ENCODE measurements at places on chromosomes 16 and 17.

DNA sequence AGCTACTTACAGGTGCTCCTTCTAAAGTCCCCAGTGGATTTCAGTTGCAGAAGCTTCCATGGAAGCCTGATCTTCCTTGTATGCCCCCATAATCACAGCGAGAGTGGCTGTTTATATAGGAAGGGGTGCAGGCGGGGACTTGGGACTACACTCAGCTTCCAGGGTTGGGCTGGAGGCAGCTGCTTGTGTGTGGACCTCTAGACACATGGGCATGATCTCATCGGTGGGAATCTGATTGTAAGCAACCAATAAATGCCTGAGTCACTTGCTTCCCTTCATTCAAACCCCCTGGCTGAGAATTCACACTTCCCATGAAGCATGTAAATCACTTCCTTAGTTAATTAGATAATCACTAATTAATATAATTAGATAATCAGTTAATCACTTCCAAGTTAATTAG, 1.0 kb upstream of the KRT20 start:
- DNase-seq: peak; percentile 11

DNA sequence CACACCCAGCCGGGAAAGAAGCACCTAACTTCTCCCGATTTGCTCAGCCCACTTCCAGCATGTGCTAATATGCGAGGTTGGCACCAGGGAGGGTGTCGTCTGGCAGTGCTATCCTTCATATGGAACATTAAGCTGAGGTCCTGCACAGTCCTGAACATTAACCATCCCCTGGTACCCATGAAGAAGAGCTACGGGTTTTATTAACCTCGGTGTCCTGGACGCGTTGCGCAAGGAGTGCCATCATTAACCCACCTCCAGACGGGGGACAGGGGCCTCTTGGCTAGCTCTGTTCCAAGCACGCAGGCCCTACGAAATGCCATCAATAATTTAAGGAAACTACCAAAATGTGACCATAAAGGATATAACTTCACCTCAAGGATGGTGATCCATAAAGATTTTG, 193.5 kb downstream of the MAF start:
- no peak for DNase-seq

GRCh38 chr17:76911299-76912017, 43.3 kb downstream of the MGAT5B start:
- no peak for DNase-seq

- DNase-seq: no peak
These were observed 281.5 kb downstream of the TOX3 start for GRCh38 chr16:52265446-52265861.

DNA sequence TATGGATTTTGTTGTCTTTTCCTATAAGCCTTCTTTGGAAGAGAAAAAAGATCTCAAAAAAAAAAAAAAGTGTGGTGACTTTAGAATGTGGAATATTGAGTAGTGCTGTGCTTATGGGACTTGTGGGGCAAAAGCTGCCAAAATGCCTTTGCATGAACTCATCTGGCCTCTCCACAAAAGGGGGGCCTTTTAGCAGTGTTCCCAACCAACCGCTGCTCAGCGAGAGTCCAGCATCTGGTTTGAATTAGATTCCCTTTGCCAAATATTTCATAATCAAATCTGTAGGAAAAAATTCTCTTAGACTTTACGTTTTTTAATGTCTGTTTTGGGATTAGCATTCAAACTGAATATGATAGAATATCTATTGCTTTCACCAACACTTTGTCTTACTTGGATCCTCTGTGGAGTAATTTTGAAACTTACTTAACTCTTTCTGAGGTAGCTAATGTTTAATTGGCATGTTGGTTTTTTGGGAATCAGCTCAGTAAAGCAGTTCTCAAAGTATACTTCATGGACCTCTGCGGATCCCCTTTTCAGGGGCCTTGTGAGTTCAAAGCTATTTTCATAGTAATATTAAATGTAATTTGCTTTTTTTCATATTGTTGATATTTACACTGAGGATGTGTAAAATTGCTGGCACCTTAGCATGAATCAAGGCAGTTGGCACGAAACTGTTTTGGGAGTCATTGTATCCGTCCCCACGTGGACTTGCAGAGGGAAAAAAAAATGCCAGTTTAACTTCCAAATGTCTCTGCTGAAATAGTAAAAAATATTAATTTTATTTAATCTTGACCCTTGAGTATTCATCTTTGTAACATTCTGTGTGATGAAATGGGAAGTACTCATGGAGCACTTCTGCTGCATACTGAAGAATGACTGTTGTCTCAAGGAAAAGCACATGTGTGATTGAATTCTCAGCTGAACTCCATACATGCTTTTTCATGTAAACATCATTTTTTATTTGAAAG, 34.7 kb upstream of the VPS4A start:
- peak; percentile 99 for DNase-seq

GRCh38 chr17:75959051-75959838, 18.4 kb upstream of the FBF1 start:
- DNase-seq: no peak

- peak; percentile 49 for DNase-seq
These were observed 8.5 kb upstream of the ICAM2 start for GRCh38 chr17:64028874-64029464.

DNA sequence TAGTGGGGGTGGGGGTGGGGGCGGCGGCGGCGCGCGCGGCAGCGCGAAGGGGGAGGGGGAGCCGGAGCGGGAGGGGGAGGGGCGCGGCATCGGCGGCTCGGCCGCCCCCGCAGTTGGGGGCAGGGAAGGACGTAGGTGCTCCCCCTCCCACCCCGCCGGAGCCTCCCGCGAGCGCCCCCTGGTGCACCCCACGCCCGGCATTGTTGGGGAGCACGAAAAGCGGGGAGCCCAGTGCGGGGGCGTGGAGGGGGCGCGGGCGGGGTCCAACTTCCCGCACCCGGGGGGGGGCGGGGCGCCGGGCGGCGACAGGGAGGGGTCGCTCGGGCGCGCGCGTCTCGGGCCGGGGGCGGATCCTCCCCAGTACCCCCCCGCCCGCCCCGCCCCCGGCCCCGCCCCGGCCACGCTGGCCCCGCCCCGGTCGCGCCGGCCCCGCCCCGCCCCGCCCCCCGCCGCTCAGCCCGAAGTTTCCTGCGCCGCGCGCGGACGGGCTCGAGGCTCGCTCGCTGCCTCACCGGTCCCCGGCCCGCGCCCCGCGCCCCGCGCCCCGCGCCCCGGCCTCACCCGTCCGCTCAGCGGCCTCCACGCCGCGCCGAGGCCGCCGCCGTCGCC, at the start of gene CACNA1H:
CACNA1H (plus strand) TSS at position 456 of the 609 bp plus-strand sequence. CDS start 632 bp downstream, outside the sequence.
- DNase-seq: no peak

GRCh38 chr17:40450175-40450574, 6.9 kb downstream of the IGFBP4 start:
- DNase-seq: no peak

DNA sequence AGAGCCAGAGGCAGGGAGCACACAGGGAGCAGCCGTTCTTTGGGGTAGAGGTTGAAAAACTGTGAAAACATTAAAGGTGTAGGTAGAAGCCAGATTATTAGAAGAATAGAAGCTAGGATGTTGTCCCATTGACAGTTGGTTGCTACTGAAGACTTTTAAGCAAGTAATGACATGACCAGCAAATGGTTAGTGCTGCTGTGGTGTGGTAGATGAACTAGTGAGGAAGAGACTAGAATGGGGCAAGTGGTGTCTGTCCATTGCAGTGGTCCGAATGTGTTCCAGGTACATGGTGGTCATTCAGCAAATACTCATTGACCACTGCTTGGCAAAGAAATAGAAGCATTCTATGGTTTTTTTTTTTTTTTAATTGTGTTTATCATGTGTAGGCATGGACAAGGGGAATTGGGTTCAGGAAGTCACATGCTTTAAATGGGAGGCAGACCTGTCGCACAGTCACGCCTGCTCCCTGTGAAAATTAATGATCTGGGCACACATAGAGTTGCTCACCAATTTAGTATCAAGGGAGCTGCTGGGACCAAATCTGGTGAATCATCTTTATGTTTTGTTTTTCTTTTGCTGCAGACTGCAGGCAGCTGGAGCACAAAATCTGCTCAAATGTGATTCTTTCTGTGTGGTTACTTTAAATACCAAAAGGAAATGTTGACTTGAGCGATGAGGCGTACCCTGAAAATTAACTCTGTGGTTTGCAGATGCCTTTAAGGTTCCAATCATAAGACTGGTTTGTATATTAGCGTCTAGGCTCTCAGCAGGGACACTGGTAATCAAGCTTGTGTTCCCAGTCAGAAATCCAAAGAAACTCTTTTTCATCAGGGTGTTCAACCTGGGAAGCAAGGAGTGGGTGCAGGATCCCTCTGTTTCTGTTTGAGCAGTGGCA, 30.7 kb downstream of the YPEL2 start:
- peak; percentile 94 for DNase-seq

DNA sequence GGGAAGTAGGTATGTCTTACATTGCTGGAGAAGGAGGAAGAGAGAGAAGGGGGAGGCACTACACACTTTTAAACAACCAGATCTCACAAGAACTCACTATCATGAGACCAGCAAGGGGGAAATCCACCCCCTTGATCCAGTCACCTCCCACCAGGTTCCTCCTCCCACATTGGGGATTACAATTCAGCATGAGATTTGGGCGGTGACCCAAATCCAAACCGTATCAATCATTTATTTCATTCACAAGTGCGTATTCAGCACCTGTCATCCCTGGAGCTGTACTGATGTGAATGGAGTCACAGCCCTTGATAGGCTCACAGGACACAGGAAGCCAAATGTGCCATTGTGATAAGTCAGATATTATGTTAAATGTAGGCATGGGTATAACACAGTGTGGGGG, 228.3 kb upstream of the HSBP1 start:
- no peak for DNase-seq

DNA sequence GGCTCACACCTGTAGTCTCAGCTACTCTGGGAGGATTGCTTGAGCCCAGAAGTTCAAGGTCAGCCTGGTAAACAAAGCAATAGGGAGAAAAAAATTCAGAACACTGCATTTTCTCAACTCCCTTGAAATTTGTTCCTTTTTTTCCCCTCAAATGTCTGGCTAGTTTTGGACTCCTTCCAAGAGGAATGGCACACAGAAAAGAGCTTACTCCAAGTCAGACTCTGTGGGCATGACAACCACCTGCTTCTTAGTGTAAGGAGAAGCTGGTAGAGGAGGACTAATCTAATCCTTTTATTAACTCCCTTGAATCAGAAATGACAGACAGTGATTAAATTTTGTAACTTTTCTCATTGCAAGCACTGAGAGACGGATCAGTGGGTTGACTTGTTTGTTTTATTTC, 27.9 kb upstream of the HYDIN start:
- DNase-seq: no peak

GRCh38 chr16:26668026-26668425, 398.7 kb upstream of the C16orf82 start:
- no peak for DNase-seq

GRCh38 chr17:66580956-66581391, 253.9 kb upstream of the CACNG5 start:
- peak; percentile 45 for DNase-seq

DNA sequence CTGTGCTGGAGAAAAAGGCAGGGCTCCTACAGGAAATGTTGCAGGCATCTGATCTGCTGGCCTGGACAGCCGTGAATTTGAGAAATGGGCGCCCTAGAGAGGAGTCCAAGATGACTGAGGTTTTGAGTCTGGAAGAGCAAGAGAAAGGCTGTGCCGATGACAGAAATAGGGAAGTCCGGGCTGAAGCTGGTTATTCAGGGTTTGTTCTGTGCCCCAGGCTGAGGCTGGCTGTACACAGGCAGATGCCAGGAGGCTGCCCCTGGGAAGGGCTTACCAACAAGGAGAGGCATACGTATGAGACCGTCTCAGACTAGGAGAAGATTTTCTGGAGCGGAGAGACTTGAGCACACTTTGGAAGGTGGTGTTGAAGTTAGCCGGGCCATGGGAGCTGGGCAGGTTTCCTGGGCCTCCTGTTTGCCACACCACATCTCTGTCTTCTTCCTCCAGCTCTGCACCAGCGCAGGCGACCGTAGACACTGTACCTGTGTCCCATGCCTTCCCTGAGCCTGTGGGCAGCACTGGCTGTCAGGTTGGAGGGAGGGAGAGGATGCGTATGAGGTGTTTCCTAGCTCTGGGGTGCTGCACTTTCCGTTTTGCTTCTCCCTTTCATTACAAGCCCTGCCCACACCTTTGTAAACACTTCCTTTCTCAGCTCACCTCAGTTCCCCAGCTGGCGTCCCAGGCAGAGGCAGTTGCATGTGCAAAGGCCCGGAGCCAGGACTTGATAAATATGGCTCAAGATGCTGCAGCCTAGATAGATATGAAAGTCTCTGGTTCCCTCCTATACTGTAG, 80.8 kb downstream of the SPECC1 start:
- no peak for DNase-seq

GRCh38 chr16:49493836-49494235, 120.2 kb downstream of the C16orf78 start:
- DNase-seq: no peak

DNA sequence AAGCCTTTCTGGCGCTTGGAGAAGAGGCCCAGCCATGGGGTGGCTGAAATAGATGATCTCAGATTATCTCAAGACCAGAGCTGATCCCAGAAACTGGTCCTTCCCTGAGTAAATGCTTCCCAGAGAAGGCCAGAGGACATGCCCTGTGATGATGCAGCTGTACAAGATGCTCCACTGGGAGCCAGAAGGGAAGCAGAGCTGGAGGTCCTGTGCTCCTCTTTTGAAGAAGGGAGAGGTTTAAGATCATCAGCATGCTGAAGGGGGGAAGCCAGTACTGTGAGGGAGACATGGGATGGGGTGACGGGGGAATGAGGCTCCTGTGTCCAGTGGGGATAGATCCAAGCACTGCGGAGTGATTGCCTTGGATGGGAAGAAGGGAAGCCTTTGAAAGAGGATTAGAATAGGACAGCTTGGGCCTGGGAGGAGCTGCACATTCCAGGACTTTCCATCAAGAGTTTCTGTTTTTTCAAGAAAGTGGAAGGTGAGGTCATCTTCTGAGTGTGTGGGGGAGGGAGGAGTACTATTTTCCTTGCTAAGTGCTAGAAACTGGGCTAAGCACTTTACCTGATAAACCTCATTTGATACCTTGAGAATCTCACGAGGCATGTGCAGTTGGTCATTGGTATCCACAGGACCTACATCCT, 16.4 kb upstream of the ALOX15B start:
- peak; percentile 10 for DNase-seq

GRCh38 chr16:67394155-67395104, 1.1 kb upstream of the TPPP3 start:
- no peak for DNase-seq

- peak; percentile 88 for DNase-seq
These were observed at the start of the genes GNPTG and TSR3 for GRCh38 chr16:1351582-1352362. Gene GNPTG, plus strand, starts transcription at chr16:1351931. Its CDS starts 35 bp downstream, at chr16:1351966. Gene TSR3, minus strand, starts transcription at chr16:1351878. Its CDS starts 74 bp downstream, at chr16:1351804.

DNA sequence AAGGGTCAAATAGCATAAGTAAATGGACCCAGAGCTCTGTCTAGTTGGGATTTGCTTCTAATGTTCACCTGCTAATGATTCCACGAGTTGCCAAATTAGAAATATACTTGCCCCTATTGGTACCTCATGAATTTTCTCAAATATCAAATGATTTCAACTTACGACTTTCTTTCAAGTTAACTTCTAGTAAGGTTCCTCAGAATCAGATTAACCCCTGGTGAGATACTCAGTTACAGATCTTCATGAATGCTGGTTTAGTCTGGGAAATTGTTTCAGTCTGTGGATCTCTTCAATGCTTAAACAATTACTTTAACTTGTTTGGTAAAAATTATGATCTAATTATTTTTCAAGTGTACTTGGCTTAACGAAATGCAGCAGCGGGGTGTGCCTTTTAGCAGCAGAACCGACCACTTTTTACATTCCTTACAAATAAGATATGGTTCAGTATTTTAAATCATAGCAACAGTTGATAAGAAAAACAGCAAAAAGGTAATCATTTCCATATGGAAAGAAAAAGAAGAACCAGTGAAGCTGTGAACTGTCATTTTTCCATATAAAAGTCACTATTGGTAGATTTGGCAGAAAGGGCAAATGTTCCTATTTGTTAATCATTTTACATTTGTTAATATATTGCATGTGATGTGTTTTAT, 34.5 kb downstream of the TUBD1 start:
- peak; percentile 67 for DNase-seq

GRCh38 chr17:73315471-73315870, 3.7 kb upstream of the CDC42EP4 start:
- DNase-seq: no peak
